Myocyte (in vitro differentiated cells): ENCODE measurements at places on chromosomes 6 and 20. TPM values are rescaled to one million over a fixed set of nuclear protein-coding genes. Genes with fewer than 3 reads are reported as not detected.

GRCh38 chr6:1136415-1136774, 175.5 kb upstream of the FOXQ1 start:
- DNase-seq: peak; percentile 6

ATP6V1G2 gene
- total RNA-seq: 4.8 and 8.5 TPM in 2 replicates

ACOT8 gene
- 29.8 and 47.2 TPM in 2 replicates for total RNA-seq

HELZ2 gene
- 15.5 and 17.9 TPM in 2 replicates for total RNA-seq

CFAP206 gene
- not detected in 2 replicates for total RNA-seq

DNA sequence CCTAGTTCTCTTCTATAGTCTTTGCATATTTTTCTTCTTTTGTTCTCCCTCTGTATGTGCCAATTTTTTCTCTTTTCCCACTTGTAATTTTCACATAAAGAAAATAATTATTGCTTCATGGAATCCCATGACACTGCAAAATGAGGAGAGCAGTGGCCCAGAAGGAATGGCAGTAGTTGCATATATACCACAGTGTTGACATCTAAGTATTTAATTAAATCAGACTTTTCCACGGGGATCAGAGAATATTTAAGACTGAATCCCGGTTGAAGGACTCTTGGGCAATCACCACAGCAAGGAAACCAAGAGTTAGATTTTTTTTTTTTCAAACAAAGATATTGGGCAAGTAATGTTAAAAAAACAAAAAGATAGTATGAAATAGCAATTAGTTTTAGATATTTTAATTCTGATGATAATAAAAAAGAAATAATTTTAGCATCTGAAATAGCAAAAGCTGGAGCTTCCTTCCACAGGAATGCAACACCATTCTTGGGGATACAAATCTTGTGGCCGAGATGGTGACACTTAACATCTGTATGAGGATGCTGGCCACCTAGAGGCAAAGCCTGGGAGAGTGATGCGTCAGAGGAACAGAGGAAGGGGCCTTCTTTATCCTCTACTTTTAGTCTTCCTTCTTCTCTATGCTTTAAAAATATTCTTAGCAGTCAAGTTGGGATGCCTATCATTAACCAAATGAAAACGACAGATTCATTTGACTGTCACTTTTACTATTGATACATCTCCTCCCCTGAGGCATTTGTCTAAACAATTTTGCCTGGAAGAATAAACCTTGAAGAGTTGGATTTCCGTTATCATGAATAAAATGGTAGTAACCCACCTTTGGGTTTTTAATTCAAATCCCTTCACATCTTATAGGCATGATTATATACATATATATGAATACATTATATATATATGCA, 356.2 kb downstream of the GJA1 start:
- DNase-seq: peak; percentile 30

CLPSL2 gene
- total RNA-seq: not detected in 2 replicates

DNA sequence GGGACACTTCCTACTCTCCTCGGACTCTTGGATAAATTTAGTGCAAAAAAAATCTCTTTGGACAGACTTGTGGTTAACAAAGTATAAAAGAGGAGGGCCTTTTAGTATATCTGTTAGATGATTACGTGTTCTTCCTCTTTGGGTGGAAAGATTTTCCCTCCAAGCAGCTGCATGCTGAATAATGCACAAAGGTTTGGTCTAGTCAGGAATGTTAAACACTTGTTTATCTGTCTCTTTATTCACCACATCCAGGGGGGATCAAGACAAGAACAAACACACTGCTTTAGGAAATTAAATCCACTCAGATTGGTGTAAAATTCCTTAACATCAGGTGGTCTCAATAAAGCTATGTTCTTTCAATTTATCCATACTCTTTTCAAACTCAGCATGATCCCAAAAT, 260.9 kb upstream of the CHD6 start:
- DNase-seq: no peak

OXT gene
- total RNA-seq: not detected in 2 replicates

VSX1 gene
- not detected in 2 replicates for total RNA-seq
